ENCODE measurements at places on chromosomes 1 and 21. TPM values are rescaled to one million over a fixed set of nuclear protein-coding genes. Genes with fewer than 3 reads are reported as not detected.

GRCh38 chr1:15737324-15738319 is 1.6 kb downstream of the SLC25A34 start:
- DNase-seq: no peak

The NEXN gene
- total RNA-seq: 4.2 TPM

GRCh38 chr1:117093870-117094621 is 27.5 kb downstream of the TRIM45 start:
- DNase-seq: peak; percentile 83

The FCAMR gene
- total RNA-seq: not detected

The ALDH9A1 gene
- 61.2 TPM for total RNA-seq

The ATPAF1 gene
- 58.5 TPM for total RNA-seq

DNA sequence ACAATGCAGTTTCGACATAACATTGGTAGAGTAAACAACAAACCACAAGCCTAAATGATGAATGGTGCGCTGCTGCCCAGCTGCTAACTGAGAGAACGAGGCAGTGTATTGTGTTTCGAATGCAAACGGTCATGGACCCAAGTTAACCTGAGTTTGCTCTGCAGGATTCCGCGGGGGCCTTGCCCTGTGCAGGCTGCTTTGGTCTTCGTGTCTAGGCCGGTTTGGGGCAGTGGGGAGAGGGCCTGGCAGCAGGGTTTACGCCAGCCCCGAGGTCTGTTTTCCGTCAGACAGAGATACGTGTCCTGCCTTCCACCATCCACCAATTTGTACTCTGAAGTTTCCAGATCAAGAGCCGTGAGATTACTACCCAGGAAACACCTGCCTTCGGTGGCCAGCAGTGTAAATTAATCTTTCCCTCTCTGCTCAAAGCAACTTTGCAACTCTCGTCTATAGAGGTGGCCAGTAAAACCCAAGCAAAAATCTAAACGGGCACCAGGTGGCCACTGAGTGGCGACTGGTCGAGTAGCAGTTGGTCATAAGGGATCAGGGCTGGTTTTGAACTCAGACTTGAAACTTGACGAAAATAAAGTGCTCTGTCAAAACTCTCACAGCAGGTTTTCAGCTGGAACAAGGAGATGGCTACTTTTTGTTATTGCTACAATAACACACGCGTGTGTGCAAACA is 6.3 kb upstream of the PRDM15 start:
- DNase-seq: no peak

DNA sequence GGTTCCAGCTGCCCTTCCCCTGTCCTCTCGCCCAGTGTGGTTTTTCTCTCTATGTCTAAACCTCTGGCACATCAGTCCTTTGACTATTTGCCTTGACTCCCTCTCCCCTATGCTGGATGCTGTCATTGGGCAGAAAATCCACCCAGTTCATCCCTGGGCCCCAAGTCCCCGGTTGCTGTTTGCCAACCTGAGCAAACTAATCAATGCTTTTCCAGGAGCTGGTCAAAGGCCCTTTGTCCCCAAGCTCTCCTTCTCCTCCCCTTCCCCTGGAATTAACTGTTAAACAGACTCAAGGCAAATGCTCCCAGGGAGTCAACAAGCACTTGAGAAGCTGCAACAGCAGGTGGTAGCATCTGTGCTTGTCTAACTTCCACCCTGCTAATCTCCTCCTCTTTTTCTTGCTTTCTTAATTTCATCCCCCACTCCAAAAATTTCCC is 102.7 kb downstream of the LMX1A start:
- DNase-seq: no peak

The S100A13 gene
- total RNA-seq: 106 TPM

DNA sequence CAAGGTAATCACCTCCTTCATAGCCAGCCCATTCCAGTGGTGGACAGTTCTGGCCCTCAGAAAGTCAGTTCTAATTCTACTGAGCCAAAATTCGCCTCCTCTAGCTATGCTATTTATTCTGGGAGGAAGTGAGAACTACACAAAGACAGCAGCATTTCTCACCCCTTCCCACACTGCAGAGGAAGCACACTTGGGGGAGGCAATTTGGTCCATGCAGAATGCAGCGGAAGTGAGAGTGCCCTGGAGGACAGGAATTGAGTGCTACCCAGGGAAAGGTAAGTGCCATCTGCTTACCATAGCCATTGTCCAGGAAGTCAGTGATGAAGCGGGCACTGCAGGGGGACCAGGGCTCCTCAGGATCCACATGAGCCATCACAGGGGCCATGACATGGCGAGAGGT is 3.7 kb downstream of the ADAMTS4 start:
- no peak for DNase-seq

DNA sequence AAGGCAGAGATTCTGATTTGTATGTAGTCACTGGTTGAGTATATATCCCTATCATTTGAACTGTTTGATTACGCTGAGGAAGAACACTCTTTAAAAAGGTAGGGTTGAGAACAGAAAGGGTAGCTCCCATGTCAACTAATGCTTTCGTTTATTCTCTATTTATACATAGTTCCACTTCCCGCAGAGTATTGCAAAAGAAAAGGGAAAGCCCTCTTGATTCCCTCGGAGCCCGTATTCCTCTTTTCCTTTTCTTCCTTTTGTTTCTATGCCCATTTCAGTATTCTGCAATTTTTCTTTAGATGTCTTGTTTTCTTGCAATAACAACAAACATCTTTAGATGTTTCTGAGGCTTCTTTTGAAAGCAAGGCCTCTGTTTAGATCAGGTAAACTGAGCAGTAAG is 78.2 kb downstream of the DNTTIP2 start:
- no peak for DNase-seq

The FMO4 gene
- total RNA-seq: 0.32 TPM

The PEAR1 gene
- total RNA-seq: 5.2 TPM

DNA sequence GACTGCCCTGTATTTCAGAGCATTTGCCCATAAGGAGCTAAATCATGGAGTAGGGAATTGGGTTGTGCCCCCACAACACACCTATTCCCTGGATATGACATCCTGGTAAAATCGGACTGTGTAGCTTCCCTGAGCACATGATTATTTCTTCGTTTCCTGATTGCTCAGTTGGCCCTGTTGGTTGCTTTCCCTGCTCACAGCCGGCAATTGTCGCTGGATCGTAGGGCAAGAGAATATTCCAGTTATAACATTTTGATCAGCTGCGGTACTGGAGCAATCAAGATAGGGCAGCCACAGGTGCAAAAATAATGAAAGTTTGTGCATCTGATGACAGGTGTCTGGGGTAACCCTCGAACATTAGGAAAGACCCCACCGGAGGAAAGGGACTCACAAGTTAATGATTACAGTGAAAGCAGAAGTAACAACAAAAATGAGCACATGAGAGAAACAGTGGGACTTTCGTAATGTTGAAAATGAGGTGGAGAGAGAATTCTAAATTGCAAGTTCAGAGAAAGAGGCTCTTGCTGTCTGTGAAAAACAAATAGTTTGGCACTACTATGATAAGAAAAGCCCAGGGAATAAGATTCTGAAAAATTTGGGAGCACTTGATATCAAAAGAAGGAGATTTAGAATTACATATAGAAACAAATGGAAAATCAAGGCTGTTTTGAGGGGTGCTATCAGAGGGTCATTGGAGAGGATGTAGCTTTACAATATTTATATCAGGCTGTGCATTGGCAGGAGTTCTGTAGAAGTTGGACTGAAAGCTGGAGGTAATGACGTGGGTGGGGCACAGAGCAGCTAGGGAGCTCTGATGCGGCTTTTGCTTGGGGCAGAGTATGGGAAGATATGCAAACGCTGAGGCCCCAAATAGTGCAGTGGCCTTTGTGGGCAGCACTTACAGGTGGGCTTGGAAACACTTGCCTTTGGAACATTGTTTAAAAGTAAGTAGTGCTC is at the start of gene MAB21L3:
MAB21L3 (plus strand) TSS at position 833 of the 957 bp plus-strand sequence. CDS start 1,217 bp downstream, outside the sequence.
- DNase-seq: no peak

DNA sequence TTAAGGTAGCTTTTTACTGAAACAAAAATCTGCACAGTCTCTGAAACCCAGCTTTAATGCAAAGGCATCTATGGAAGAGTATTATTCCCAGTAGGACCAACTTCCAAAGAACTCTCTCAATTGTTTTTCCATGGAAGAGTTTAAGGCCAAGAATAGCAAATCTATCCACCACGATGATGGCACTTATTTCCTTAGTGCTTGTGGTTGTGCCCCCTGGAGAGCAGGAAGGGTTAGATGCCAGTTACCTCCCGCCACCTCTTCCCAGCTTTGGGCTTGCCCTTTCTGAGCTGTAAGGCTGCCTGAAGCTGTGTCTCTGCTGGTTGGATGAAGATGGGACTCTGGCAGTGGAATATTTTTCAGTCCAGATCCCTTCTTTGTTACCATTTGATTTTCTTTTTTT is 4.8 kb upstream of the ATP1A1 start:
- peak; percentile 59 for DNase-seq

GRCh38 chr1:161999301-162000052 is 24.2 kb downstream of the OLFML2B start:
- no peak for DNase-seq

DNA sequence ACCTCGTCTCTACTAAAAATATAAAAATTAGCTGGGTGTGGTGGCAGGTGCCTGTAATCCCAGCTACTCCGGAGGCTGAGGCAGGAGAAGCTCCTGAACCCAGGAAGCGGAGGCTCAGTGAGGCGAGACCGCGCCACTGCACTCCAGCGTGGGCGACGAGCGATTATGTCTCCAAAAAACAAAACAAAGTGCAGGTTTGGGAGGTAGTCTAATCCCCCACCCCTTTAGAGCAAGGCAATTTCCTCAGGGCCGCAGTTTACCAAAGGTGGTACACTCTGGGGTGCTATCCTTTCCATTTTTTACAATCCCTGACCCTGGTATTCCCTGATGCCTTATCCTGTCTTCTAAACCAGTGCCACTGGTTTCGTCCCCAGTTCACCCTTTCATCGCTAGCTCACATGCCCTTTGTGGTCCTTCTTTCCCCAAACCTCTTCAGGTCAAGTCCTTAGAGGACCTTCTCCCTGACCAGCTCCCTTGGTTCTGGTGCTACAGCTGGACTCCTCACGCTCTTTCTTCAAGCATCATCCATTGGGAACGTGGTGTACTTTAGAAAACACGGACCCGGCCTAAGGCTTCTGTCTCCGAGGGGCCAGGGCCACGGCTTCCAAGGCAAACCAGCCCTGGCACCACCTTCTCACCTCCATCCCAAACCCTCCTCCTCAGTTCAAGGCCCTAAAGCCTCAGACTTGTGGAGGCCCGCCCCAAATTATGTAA is 873 bp downstream of the IFT25 start:
- no peak for DNase-seq

The COL11A1 gene
- total RNA-seq: 0.10 TPM

- DNase-seq: no peak
These were observed 60.9 kb downstream of the TBX19 start for GRCh38 chr1:168341483-168341975.

The C1QA gene
- total RNA-seq: not detected

- DNase-seq: peak; percentile 48
These were observed 437.7 kb upstream of the OLFM3 start for GRCh38 chr1:102434421-102434820.

DNA sequence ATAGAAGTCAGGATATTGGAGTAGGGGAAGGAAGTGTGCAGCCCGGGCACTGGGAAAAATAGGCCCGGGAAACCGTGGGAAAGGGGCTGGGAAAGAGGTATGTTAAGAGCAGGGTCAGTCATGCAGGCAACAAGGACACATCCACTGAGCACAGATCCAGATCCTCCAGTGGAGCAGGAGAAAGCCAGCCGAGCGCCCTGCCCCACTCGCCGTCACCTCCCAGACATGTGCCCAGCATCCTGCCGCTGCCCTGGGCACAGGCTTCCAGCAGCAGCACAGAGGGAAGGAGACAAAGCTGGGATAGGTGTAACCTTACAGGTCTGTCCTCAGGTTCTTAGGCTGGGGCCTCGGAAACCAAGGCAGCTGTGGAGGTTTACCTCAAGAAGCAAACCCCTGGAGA is 64.2 kb downstream of the FAM163A start:
- no peak for DNase-seq

DNA sequence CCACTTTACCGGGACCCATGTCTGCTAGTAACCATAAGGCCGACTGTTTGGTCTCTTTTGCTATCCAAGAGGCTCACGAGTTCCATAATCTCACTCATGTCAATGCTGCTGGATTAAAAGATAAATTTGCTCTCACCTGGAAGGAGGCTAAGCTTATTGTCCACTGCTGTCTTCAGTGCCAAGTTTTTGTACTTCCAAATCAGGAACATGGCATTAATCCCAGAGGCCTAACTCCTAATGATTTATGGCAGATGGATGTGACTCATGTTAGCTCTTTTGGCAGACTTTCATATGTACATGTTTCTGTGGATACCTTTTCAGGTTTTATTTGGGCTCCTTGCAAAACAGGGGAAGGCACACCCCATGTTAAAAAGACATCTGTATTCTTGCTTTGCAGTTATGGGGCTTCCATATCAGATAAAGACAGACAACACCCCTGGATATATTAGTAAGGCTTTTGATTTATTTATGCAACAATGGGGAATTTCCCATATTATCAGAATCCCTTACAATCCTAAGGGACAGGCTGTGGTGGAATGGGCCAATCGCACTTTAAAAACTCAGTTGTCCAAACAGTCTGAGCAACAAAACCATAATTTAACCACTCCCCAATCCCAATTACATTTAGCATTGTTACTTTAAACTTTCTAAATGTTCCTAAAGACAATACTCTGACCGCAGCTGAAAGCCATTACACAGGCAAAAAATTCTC is 162.7 kb downstream of the IER5 start:
- peak; percentile 79 for DNase-seq

- peak; percentile 21 for DNase-seq
These were observed 48.8 kb downstream of the ATP5PO start for GRCh38 chr21:33866826-33867225.

The MAP1LC3C gene
- not detected for total RNA-seq

The KLHDC9 gene
- total RNA-seq: 1.0 TPM

The APCS gene
- not detected for total RNA-seq

DNA sequence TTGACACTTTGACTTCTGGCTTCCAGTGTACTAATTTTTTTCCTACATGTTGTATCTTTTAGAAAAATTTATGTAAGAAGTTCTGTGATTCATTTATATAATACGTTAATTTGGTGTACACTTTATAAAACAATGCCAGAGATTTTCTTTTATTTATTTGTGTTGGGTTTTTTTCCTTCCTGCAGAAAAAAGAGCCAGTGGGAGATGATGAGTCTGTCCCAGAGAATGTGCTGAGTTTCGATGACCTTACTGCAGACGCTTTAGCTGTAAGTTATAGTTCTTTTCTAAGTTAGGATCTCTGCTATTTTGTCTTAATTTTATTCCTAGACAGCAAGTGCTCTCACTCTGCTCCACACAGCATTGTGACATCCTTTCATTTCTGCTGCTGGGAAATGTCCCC is 14.4 kb downstream of the SARS1 start:
- no peak for DNase-seq

- DNase-seq: no peak
These were observed 56.3 kb upstream of the SYT6 start for GRCh38 chr1:114209971-114210370.

DNA sequence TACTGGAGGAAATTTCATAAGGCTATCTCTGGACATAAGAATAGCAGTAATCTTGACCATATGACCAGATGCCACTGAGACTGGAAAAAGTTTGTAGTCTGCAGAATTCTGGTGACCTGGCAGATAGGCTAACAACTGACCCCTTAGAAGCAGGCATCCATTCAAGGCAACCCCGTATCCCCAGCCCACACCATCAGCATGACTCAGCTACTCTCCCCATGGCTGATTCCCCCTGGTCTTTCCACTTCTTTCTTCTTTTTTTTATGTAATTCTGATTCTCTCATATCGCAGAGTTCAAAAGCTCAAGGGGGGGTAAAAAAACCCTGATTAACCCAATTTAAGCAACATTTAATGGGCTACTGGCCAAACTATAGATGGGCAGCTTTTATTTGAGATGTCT is 243.1 kb downstream of the ZNF648 start:
- no peak for DNase-seq

The TIAM1 gene
- total RNA-seq: 1.3 TPM

GRCh38 chr21:28127175-28127785 is 865.4 kb downstream of the LTN1 start:
- no peak for DNase-seq

The VSIG8 gene
- 0.03 TPM for total RNA-seq

The BACE2 gene
- total RNA-seq: 37.6 TPM

The ZBTB40 gene
- 12.7 TPM for total RNA-seq

All from HT1080 (cell line).